ENCODE measurements at places on chromosomes 12 and 14.

DNA sequence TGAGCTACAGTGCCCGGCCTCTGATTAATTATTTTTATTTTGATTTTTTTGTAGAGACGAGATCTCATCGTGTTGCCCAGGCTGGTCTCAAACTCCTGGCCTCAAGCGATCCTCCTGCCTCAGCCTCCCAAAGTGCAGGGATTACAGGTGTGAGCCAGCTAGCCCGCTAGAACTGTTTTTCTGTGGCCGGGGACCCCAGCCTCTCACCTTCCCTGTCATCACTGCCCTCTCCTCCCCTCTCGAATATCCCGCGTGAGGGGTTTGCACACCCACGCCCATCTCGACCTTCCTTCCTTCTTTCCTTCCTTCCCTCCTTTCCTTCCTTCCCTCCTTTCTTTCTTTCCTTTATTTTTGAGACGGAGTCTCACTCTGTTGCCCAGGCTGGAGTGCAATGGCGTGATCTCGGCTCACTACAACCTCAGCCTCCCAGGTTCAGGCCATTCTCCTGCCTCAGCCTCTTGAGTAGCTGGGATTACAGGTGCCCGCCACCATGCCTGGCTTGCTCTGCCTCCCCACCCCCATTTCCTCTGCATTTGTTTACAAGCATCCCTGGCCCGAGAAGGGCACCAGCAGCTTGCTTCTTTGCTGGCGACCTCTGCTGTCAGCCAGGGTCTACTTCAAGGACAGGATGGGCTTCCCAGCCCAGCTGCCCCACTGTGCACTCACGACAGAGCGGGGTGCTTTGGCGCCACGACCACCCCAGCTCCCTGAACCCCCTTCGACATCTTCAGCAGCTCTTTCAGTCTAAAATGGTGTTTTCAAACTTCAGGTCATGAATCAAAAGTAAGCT, 4.3 kb upstream of the TRAF3 start:
- DNase-seq: no peak

GRCh38 chr12:640773-641172, 22.5 kb downstream of the NINJ2 start:
- no peak for DNase-seq

DNA sequence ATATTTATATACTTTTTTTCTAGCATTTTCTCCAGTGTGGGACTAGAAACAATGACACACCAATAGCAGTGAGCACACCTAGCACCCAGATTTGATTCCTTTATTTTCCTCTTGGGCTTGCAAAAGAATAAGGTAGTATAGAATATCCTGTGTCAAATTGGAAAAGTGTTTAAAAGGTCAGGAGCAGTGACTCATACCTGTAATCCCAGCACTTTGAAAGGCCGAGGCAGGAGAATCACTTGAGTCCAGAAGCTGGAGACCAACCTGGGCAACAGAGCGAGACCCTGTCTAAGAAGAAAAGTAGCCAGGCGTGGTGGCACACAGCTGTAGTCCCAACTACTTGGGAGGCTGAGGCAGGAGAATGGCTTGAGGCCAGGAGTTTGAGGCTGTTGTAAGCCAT, 53.8 kb upstream of the SGPP1 start:
- DNase-seq: no peak

DNA sequence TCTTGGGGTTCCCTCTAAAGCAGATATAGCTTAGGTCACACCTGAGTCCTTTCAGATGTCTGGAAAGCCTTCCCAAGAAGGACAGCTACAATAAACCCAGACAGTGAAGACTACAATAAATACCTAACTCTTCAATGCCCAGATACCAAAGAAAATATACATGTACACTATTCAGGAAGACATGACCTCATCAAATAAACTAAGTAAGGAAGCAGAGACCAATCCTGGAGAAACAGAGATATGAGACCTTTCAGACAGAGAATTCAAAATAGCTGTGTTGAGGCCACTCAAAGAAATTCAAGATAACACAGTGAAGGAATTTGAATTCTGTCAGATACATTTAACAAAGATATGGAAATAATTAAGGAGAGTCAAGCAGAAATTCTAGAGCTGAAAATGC, 15.3 kb downstream of the MIPOL1 start:
- DNase-seq: no peak

DNA sequence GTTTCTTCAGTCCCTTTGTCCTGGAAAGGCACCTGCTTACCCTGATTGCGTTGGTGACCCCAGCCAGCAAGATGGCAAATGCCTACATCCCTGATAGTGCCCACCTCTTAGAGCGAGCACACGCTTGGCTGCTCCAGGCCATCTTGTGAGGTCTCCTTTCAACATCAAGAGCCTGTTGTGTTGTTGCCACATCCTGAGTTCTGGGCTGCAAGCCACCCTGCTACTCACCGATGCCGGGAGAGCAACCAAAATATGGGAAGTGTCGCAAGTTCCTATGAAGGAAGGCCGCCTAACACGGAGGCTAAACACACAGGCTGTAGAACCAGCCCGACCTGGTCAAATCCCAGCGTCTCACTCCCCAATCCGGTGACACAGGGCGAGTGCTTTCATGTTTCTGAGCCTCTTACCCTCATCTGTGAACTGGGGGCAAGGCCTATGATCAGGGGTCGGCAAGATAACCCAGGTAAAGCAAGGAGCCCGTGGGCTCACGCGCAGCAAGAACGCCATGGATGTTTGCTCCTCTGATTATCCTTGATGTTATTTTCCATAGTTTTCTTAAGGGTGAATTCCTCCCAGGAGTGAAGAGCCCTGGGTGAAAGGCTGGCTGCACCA, 98.4 kb downstream of the LGMN start:
- peak; percentile 36 for DNase-seq

DNA sequence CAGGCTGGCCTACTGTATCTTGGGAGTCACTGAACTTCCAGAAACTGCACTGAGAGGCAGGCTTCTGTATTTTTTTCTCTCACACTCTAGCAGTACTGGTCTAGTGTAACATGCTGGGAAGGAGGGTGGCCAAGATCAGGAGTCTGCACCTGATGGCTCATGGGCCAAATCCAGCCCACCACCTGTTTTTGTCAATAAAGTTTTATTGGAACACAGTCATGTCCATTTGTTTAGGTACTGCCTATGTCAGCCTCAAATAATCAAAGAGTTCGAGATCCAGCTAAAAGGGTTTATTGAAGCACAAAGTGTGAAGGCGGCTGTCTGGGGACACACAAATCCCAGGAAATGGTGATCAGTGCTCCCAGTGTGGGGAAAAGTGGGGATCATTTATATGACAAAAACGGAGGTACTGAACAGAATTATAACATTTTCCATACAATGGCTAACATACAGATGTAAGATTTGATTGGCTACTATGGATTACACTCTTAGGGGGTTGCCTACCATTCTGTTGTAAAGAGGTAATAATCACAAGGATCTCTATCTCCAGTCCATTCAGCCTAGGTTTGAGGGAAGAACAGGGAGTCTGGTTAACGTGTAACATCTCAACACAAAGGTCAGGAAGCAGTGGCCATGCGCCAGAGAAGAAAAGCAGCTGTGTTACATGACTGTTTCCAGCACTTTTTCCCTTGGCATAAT, 12.9 kb downstream of the USP30 start:
- no peak for DNase-seq

GRCh38 chr12:54139019-54139418, 49.8 kb downstream of the SMUG1 start:
- DNase-seq: no peak

GRCh38 chr12:113462998-113463745, 8.5 kb downstream of the LHX5 start:
- no peak for DNase-seq

GRCh38 chr14:79356040-79356439, 855.3 kb downstream of the DIO2 start:
- DNase-seq: no peak

DNA sequence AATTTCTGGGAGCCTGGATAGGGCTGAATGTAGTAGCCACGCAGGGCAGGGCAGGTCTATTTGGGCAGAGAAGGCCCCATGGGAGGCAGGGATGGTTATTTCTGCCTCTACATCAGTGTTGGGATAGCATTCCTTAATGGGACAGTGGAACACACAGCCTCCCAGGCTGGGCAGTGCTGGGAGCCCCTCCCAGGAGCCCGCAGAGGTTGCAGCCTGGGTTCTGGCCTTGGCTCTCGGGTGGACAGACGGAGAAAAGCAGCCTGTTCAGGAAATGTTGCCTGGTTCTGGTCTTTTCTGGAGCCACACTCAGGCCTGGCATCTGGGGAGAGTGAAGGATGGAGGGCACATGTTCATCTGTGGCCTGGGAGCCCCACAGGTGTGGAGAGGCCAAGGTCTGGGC, 479 bp upstream of the NOS1 start:
- no peak for DNase-seq

GRCh38 chr12:49323524-49324097, 556 bp downstream of the TROAP start:
- no peak for DNase-seq

GRCh38 chr12:109446869-109447268, 30.2 kb downstream of the KCTD10 start:
- DNase-seq: no peak

DNA sequence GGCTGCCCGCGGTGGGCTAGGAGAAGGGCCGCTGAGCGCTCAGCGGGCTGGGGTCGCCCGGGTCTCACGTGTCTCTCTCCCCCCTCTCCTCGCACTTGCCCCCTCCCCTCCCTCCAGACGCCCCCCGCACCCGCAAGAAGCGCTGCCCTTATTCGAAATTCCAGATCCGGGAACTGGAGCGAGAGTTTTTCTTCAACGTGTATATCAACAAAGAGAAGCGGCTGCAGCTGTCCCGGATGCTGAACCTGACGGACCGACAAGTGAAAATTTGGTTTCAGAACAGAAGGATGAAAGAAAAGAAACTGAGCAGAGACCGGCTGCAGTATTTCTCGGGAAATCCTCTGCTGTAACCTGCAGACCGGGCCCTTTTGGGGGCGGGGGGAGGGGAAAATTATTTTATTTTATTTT, 314 bp upstream of the HOTAIR start:
- no peak for DNase-seq

- no peak for DNase-seq
These were observed 76.6 kb downstream of the RIN3 start for GRCh38 chr14:92590176-92590575.

- DNase-seq: no peak
These were observed 158.2 kb downstream of the FOXN3 start for GRCh38 chr14:89258728-89259273.

- DNase-seq: no peak
These were observed 12.1 kb downstream of the CRADD start for GRCh38 chr12:93689076-93689834.

DNA sequence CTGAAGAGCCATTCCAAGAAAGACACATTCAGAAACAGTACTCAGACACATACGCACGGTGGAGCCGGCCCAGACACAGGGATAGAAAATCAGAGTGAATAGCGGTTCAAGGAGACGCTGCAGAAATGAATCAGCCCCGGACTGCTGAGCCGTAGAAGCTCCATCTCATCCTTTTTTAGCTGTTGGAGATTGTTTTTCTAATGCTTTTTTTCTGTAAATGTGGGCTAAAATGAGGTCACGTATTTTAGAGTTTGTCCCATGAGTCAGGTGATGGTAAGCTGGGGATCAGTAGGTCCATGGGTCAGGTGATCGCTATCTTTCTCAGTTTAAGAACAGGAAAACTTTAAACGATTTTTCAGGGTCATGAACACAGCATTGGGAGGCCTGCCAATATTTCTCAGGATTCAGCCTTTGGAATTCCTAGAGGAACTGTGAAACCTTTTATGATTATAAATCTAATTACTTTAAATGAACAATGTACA, 202.4 kb downstream of the ITPR2 start:
- DNase-seq: no peak

- DNase-seq: no peak
These were observed 1.1 kb downstream of the TDG start for GRCh38 chr12:103966736-103967135.

- DNase-seq: no peak
These were observed 21.4 kb downstream of the PACS2 start for GRCh38 chr14:105335735-105336476.

DNA sequence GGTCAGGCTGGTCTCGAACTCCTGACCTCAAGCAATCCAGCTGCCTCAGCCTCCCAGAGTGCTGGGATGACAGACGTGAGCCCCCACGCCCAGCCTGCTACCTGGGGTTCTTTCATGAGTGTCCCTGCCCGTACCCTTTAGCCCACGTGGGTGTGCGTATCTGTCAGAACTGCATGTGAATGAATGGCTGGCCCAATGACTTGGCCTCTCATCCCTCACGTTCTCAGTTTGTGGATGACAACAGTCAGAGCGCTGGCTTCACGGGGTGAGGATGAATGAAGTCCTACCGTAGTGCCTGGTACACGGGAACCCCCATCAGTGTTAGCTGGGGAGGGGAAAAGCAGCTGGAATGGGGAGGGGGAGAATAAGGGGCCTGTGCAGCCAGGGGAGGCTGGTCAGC, 16.1 kb upstream of the ZDHHC22 start:
- no peak for DNase-seq

- DNase-seq: no peak
These were observed 2.6 kb upstream of the RIN3 start for GRCh38 chr14:92510972-92511371.

GRCh38 chr14:97866664-97867063, 1069.5 kb downstream of the VRK1 start:
- DNase-seq: no peak

DNA sequence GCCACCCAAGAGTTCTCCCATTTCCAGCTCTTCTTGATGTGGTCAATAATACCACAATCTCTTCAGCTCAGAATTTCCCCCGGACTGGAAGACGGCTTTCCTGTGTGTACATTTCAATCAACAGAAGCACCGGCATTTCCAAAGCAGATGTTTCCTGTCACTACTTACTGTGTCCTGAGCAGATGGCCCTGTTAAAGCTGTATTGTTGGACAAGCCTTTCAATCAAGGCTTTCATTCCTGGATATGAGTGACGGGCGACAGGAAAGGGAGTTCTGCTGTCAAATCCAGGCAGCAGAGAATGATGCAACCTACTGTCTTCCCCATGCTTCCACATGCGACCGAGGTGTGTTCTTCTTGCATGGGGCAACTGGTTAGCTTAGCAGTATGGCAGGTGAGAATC, 76.4 kb upstream of the CCDC60 start:
- DNase-seq: no peak
